ENCODE measurements at places on chromosomes 2 and 18. TPM values are rescaled to one million over a fixed set of nuclear protein-coding genes. Genes with fewer than 3 reads are reported as not detected.

CLEC4F gene
- total RNA-seq, result 0.55 TPM

- no peak for DNase-seq
- H3K27me3 ChIP-seq, result no peaks in the 10 kb centered on the region
- no peaks in the 10 kb centered on the region for H3K36me3 ChIP-seq
- no peaks in the 10 kb centered on the region for H3K4me1 ChIP-seq
Measured at GRCh38 chr2:226303707-226304106, 495.9 kb downstream of the IRS1 start.

KCNIP3 gene
- 23.8 TPM for total RNA-seq

DNA sequence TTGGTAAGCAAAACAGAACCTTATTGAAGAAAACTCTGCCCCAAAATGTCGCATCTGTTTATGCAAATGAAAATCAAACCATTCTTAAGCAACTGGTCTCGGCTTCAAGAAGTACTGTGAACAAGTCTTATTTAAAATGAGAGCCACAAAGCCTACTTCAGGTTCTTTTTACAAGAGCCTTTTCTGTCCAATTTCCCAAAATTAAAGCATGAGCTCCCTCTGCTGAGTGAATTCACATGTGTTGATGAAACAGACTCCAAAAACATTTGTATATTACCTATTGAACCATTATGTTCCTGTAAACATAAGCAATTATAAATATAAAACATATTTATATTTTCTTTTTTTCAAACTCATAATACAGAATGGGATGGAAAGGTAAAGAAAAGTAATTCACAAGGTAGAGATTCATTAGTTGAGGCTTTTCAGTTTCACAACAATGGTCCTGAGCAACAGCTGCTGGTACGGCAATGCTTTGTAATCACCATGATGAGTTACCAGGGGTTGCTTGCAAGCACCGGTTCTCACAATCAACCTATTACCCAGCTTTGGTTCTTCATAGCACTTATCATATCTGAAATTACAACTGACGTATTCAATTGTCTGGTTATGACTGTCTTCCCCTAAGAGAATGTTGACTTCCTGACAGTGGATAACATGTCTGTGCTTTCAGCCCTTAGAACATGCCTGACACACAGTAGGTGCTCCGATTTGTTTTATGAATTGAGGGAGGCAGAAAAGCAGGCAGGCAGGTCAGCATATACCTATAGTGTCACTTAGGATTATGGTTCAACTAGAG, 108.4 kb upstream of the BZW1 start:
- no peaks in the 10 kb centered on the region for H3K4me1 ChIP-seq
- no peaks in the 10 kb centered on the region for H3K36me3 ChIP-seq
- H3K27me3 ChIP-seq, result no peaks in the 10 kb centered on the region
- H3K4me3 ChIP-seq, result no peak overlapping the region
- H3K27ac ChIP-seq, result no peak overlapping the region
- DNase-seq, result no peak

DNA sequence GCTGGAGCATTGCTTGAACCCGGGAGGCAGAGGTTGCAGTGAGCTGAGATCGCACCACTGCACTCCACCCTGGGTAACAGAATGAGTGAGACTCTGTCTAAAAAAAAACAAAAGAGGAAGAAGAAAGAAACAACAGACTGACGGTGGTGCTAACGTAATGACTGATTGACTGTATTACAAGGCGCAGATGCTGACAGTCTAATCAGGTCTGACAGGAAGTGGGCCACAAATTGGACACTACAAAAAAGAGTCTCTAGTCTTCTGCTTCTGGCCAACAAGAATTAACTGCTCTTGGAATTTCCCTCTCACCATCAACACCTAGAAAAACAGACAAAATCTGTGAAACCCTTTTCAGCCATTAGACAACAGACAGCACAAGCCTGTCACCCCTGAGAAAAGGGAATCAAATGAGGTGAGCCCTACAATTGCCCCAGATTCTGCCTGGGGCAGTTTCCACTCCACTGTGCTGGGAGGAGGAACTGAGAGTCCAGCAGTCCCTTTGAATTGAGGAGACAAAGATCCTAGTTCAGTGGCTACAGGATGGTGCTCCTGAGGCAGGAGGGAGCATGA, 43.3 kb downstream of the SNED1 start:
- H3K36me3 ChIP-seq, result no peaks in the 10 kb centered on the region
- no peak overlapping the region for H3K27ac ChIP-seq
- peaks cover 5% of the 10 kb centered on the region for H3K4me1 ChIP-seq
- H3K4me3 ChIP-seq, result no peak overlapping the region
- no peaks in the 10 kb centered on the region for H3K27me3 ChIP-seq

DNA sequence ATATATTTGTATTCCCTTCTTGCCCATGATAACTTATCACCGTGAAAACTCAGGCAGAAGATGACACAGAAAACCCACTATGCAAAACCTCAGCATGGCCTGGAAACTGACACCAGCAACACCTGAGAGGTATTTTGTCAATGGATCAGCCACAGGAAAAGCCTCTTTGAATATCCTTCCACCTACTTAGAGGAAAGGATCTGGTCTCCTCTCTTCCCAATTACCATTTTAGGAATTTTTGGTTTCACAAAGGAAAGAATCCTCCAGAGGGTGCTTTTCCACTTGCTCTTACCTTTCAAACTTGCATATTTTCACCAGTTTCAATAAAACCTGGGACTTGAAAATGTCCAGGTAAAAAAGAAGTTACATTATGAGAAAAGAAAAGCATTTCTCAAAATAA, 20.0 kb upstream of the MEIS1 start:
- H3K27me3 ChIP-seq, result no peaks in the 10 kb centered on the region
- DNase-seq, result no peak
- H3K36me3 ChIP-seq, result no peaks in the 10 kb centered on the region
- no peaks in the 10 kb centered on the region for H3K4me1 ChIP-seq

DNA sequence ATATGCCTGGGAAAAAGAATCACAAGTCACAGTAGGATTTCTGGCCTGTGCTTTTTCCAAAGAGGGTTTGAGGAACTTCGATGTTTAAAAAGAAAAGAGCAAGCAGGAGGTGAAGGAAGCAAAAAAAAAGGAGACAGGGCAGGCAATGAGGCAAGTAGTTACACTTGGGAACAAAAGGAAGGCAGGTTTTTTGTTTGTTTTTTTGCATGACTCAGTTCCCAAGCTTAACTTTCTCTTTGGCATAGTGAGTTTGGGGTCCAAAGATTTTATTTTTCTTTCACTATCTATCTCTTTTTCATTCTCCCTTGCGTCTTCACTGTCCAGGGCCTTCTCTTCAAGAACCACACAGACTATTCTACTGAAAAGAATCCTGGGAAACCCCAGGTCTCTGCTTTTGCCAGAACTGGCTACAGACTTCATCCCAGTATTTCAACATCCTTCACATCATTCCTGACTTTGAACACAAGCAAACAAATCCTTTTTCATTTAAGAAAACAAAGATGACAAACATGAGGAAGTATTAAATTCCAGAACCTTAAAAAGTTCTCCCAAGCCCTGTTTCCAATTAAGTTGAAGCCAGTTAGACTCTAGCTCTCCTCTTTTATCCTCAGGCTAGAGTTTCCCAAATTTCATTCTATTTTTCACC, 210.7 kb upstream of the RND3 start:
- no peaks in the 10 kb centered on the region for H3K27me3 ChIP-seq
- H3K27ac ChIP-seq, result no peak overlapping the region
- no peaks in the 10 kb centered on the region for H3K36me3 ChIP-seq
- H3K4me3 ChIP-seq, result no peak overlapping the region
- DNase-seq, result no peak

DNA sequence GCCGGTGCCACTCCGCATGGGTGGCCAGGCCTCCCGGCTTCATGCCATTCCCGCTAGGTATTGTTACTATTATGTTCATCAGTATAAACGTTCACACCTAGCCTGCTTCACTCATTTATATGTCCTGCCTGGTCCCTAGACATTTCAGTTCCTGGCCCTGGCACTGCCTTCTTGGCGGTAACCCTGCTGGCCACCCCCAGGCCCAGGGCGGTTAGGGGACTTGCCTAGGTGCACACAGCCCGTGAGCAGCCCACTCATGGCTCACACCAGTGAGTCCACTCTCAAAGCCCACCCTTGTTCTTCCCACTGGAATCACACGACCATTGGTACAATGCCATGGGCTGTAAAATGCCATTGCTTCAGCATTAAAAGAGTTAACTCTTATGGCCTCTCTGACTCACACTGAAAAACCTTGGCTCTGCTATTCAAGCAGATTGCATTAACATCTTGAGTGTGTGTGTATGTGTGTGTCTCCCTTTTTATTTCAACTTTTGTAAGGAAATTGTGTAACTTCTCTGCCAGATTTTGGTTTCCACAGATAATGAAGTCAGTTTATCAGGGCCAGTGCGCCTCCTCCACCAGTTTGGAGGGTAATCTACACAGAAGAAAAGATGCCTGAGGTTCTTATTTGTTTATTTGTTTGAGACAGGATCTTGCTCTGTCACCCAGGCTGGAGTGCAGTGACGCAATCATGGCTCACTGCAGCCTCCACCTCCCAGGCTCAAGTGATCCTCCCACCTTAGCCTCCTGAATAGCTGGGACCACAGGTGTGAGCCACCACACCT, 74.2 kb downstream of the RAB31 start:
- H3K4me3 ChIP-seq, result no peak overlapping the region
- no peaks in the 10 kb centered on the region for H3K27me3 ChIP-seq
- no peak for DNase-seq
- peak overlapping the region; percentile 28 for H3K27ac ChIP-seq
- H3K4me1 ChIP-seq, result no peaks in the 10 kb centered on the region

GRCh38 chr2:105789745-105790460, 45.2 kb downstream of the NCK2 start:
- no peak overlapping the region for H3K27ac ChIP-seq
- H3K36me3 ChIP-seq, result no peaks in the 10 kb centered on the region
- DNase-seq, result no peak
- H3K4me3 ChIP-seq, result no peak overlapping the region

- no peak overlapping the region for H3K4me3 ChIP-seq
- H3K27ac ChIP-seq, result no peak overlapping the region
- no peak for DNase-seq
- H3K36me3 ChIP-seq, result no peaks in the 10 kb centered on the region
- no peaks in the 10 kb centered on the region for H3K27me3 ChIP-seq
Measured at GRCh38 chr18:52652391-52652790, 312.4 kb downstream of the DCC start.

DNA sequence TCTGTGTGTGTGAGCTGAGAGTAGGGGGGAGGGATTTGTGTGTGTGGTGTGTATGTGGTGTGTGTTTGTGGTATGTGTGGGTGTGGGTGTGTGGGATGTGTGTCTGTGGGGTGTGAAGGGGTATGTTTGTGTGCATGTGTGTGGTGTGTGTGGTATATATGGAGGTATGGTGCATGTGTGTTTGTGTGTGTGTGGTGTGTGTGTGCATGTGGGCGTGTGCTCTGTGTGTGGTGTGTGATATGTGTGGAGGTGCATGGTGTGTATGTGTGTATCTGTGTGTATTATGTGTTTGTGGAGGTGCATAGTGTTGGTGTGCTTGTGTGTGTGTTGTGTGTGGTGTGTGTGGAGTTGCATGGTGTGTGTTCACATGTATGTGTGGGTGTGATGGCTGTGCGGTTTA, 106.0 kb downstream of the CMPK2 start:
- no peak for DNase-seq
- no peaks in the 10 kb centered on the region for H3K27me3 ChIP-seq
- H3K4me1 ChIP-seq, result no peaks in the 10 kb centered on the region

GRCh38 chr18:9066817-9067306, 35.6 kb upstream of the NDUFV2 start:
- no peaks in the 10 kb centered on the region for H3K4me1 ChIP-seq
- H3K4me3 ChIP-seq, result no peak overlapping the region
- no peaks in the 10 kb centered on the region for H3K27me3 ChIP-seq

DNA sequence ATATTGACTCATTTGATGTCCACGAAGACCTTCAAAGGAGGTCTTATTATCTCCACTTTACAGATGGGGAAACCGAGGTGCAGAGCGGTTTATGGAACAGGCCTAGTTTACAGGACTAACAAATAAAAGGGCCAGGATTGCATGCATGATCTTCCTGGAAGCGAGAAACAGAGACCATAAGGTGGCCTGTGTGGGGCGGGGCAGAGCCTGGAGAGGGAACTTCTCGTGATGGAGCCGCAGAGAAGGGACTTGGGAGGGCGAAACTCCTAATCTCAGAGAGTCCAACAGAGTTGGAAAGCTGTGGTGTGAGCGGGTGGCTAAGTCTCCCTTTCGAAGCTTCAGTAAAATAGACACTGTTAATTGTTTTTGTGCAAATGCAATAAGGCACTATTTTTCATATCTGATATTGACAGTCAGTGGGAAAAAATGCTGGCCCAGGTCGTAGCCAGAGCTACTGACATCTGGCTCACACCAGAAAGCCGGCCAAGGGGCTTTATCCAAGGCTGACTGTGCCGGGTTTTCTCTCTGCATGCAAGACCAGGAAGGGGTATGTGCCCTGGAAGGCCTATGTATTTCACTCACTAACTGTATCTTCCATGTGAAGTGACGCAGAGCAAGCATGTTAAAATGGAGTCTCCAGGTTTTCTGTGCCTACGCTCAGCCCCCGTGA, 4.5 kb downstream of the INPP5D start:
- H3K4me3 ChIP-seq, result no peak overlapping the region
- H3K36me3 ChIP-seq, result no peaks in the 10 kb centered on the region
- no peaks in the 10 kb centered on the region for H3K4me1 ChIP-seq
- H3K27ac ChIP-seq, result no peak overlapping the region
- peak; percentile 34 for DNase-seq

DNA sequence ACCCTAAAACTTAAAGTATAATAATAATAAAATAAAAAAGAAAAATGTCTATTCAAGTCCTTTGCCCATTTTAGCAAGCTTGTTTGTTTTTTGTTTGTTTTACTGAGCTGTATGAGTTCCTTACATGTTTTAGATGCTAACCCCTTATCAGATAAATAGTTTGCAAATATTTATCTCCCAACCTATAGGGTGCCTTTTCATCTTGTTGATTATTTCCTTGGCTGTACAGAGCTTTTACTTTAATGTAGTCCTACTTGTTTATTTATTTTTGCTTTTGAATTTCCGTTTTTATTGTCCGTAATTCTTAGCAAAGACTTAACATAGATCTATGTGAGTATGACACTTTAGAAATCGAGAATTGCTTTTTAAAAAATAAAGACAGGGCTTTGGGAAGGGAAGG, 17.8 kb downstream of the PXDN start:
- no peak overlapping the region for H3K4me3 ChIP-seq
- H3K27ac ChIP-seq, result peak overlapping the region; percentile 99
- no peaks in the 10 kb centered on the region for H3K36me3 ChIP-seq
- no peaks in the 10 kb centered on the region for H3K27me3 ChIP-seq
- DNase-seq, result no peak
- peaks cover 69% of the 10 kb centered on the region for H3K4me1 ChIP-seq

DNA sequence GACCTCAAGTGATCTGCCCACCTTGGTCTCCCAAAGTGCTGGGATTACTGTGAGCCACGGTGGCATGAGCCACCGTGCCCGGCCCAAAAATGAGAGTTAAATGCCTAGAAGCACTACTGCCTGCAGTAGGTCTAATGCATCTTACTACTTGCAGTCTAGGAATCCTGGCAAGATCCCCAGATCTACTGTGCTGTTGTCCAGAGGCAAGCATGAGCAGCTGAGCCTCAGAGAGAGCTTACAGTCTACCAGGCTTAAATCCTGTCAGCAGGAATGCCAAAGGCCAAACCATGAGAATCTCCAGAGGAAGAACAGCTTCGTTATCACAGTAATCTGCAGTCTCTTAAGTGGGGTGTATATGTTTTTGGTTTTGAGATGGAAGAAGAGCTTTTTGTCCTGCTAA, 54.4 kb downstream of the XRCC5 start:
- no peaks in the 10 kb centered on the region for H3K27me3 ChIP-seq
- H3K4me3 ChIP-seq, result no peak overlapping the region
- peak overlapping the region; percentile 26 for H3K27ac ChIP-seq
- DNase-seq, result no peak

GRCh38 chr2:134244086-134244485, 9.8 kb upstream of the MGAT5 start:
- H3K27ac ChIP-seq, result no peak overlapping the region
- no peak overlapping the region for H3K4me3 ChIP-seq
- peaks cover 12% of the 10 kb centered on the region for H3K4me1 ChIP-seq
- no peak for DNase-seq
- no peaks in the 10 kb centered on the region for H3K36me3 ChIP-seq

SLC40A1 gene
- total RNA-seq, result 48.5 TPM

All from sigmoid colon (tissue), 7 donors.